Stimulated activated CD4-positive, alpha-beta T cell treated with anti-CD3 and anti-CD28 coated beads, Interleukin-1b, Interleukin-23, amount 100 ng/mL, for 1 hour (primary cell): ENCODE measurements at places on chromosomes 11 and 22.

GRCh38 chr11:94948070-94948617, 25.2 kb downstream of the CWC15 start:
- DNase-seq: no peak

DNA sequence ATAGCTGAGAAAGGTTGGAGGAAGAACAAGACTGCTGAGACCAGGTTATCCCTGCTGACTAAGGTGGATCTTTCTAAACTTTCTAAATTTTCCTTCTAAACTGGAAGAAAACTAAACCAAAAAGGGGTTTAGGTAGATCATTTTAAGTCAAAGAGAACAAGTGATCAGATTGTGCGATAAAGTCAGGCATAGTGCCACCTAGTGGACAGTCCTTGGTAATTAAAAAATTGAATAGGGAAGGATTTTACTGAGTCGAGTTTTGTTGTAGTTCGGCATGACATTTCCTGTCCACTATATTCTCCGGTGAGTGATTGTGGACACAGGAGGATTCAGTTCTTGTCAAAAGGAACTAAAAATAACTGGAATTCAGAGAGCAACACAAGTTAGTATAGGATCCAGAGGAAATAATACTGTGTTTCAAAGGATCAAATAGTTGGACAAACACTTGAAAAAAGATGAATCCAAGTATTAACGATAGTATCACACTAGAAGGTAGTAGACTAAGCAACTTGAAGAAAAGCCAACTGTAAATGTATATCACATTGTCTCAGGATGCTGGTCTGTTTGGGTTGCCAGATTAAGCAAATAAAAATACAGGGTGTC, 1236.4 kb downstream of the FAM181B start:
- DNase-seq: no peak

DNA sequence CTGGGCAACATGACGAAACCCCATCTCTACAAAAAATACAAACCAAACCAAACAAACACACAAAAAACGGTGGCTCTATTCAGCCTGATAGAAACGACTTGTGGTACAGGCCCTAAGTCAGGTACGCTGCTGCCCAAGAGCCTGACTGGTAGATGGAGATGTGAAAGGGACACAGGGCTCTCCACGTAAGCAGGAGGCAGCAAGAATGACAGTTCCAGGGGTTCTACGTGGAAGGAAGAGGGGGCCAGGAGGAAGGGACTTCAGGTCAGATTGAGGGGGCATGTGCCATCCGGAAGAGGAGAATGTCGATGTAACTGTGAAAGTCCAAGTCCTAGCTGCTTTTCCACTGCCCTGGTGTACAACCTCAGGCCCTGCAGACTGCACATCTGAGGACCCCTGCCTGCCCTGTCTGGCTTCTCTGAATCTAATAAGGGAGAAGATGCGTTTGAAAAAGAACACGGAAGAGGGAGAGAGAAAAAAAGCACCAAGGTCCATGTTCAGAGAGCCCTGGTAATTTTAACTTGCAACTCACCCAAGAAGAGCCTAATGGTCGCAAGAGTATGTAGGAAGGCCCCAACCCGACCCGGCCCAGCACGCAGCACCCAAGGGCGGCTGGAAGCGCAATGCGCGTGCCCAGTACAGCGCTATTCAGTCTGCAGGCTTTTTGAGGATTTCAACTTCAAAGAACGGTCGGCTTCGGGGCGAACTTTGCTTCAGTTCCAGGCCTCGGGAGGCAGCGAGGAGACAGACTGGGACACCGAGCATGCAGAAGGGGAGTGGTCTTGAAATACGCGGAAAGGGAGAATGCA, 909 bp upstream of the ZNRD2 start:
- no peak for DNase-seq

- no peak for DNase-seq
Measured at GRCh38 chr11:61949169-61950034, 749 bp upstream of the BEST1 start.

DNA sequence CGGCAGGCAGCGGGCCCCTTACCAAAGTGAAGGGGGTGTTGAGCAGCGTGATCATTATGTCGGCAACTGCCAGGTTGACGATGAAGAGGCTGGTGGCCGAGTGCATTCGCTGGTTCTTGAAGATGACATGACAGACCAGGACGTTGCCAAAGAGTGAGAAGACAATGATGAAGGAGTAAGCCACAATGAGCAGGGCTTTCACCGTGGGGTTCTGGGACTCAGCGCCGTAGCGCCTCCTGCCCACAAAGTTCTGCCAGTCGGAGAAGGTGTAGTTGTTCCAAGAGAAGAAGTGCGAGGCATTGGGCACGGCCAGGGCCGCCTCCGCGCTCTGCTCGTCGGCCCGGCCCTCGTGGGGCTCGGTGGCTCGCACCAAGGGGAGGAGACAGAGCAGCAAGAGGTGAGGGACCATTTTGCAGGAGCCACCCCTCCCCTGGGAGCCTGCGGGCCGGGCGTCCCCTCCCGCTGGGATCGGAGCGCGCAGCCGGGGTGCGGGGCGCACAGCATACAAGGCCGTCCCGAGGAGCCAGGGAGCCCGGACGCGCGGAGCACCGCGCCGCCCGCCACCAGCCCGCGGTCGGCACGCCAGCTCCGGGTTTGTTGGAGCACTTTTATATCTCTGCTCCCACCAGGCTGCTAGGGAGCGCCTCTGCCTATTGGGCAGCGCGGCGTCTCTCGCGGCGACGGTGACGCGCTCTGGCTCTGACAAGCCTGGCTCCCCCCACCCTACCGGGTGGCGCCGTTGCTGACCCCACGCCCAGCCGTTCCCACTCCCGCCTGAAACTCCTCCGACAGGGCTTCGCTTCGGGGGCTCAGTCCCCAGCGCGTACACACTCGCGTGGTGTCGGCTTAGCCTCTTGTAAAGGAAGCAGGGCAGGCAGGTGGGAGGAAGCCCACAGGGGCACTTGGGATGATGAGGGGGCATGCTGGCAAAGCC, at the start of gene GPR83:
TSS of gene GPR83 (minus strand) at position 581 of the 934 bp plus-strand sequence. CDS start at position 409, 172 bp downstream.
- DNase-seq: no peak

DNA sequence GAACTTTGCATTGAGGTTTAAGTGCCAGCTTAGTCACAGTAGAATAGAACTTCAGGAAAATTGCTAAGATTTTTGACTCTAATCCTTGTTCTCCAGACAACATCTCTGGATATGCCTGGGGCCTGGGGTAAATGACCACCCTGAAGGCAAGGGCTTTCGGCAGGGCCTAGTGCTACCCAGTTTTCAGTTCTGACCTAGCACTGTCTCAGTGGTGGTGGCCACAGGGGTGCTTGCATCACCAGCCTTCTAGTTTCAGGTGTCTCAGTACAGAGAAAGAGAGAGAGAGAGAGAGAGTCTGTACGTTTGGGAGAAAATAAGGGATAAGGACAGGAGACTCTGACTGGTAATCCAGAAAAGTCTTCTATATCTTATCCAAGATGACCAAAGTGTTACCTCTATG, 890.5 kb downstream of the JRKL start:
- DNase-seq: no peak

GRCh38 chr11:22510741-22511140, 114.9 kb downstream of the FANCF start:
- no peak for DNase-seq

DNA sequence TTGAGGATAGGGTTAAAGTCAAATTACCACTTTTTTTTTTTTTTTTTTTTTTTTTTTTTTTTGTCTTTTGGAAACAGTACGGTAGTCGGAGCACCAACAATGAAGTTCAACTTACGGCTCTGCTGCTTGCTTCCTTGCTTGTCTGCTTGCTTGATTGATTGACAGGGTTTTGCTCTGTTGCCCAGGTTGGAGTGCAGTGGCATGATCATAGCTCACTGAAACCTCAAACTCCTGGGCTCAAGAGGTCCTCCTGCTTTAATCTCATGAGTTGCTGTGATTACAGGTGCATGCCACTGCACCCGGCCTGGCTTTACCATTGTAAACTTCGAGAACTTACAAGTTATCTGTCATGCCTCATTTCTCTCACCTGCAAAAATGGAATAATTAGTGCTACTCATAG, 5.8 kb downstream of the SGSM3 start:
- DNase-seq: no peak

- no peak for DNase-seq
Measured at GRCh38 chr11:87201376-87201775, 163.6 kb downstream of the TMEM135 start.

- no peak for DNase-seq
Measured at GRCh38 chr22:31818481-31819392, 64.9 kb downstream of the DEPDC5 start.

GRCh38 chr11:96523656-96524055, 133.8 kb downstream of the JRKL start:
- DNase-seq: no peak

GRCh38 chr22:19133561-19133960, 2.5 kb downstream of the TSSK2 start:
- DNase-seq: no peak

- no peak for DNase-seq
Measured at GRCh38 chr11:61700720-61701119, 20.5 kb downstream of the DAGLA start.

GRCh38 chr11:8080069-8080670, 841 bp upstream of the TUB start:
- no peak for DNase-seq

- no peak for DNase-seq
Measured at GRCh38 chr11:116232364-116232828, 540.4 kb downstream of the BUD13 start.

- DNase-seq: no peak
Measured at GRCh38 chr11:65224930-65225278, 36.9 kb upstream of the POLA2 start.

- DNase-seq: no peak
Measured at GRCh38 chr11:12421386-12421785, 44.0 kb downstream of the PARVA start.

GRCh38 chr11:57648801-57649735, 644 bp downstream of the YPEL4 start:
- DNase-seq: no peak

DNA sequence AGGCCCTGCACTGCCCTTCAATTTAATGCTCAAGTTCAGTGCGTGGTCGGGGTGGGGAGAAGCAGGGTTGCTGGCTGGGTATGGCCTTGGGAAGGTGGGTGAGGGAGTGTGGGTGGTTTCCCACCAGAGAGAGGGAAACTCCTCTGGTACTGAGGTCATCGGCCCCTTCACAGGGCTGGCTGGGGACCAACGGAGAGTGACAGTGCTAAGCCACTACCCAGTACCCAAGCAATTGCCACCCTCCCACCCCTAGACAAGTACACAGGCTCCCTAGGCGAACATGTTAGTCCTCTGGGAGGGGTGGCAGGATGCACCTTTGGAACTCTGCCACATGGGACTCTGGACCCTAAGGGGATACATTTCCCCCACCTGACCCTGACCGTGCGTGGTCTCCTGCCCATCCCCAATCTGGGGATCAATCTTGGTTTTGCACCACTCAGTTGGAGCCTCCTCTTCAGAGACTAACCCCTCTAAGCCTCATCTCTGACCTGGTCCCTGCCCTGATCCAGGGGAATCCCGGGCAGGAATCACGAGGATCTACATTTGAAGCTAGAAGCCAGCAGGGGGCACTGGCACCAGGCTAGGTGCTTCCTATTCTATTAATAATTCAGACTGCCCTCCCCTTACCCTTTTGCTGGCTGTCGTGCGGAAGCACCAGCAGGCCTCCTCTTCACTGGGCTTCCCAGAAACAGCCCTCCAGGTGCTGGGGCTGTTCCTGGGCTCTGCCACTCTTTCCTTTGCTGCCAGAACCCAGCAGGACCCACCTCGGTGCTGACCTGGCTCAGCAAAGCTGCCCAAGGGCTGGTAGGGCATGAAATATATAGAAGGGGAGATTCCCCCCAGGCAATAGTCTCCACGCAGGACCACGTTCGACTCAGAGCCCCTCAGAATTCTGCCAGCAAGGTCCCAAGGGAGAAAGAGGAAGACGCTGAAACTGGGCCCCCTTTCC, 377.7 kb downstream of the TENM4 start:
- no peak for DNase-seq

- DNase-seq: no peak
Measured at GRCh38 chr22:35879351-35879750, 149.3 kb downstream of the RBFOX2 start.

DNA sequence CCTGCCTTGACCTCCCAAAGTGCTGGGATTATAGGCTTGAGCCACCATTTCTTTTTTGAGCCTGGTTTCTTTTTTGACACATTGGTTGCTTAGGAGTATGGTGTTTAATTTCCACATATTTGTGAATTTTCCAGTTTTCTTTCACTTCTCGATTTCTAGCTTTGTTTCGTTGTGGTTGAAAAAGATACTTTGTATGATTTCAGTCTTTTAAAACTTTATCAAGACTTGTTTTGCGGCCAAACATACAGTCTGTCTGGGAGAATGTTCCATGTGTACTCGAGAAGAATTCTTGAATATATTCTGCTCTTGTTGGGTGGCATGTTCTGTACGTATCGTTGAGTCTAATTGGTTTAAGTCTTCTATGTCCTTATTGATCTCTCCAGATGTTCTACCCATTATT, 20.8 kb downstream of the SHANK3 start:
- DNase-seq: no peak

DNA sequence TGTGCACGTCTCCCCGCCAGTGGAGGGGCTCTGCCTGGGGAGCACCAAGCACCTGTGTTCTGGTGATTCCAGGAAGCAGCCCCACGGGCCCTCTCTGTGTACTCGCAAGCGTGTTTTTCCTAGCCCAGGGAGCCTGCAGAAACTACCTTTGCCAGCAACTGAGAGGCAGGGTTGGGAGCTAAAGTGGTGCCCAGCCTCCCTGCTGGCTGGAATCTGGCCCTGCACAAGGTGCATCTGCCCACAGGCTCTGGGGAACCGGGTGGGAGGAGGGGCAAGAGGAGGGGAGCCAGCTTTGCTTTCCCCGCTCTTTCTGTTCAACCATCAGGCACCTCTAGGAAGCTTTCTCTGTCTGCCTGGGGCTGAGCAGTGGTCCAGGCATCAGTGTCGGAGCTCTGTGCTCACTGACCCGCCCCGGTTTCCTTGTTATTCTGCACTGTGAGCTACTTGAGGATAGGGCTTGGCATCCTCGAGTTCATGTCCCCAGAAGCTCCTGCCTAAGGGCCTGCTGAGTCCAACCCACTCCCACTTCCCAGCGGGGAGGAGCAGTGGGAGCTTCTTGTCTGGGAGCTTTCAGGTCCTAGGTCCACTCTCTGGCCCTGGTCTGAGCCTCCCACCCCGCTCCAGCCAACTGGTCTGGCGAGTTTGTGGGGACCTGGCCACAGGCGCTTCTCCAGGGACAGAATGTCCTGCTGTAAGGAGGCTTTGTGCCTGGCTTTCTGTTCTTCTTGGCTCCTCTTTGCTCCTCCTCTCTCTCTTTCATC, 14.9 kb downstream of the DAGLA start:
- DNase-seq: no peak

DNA sequence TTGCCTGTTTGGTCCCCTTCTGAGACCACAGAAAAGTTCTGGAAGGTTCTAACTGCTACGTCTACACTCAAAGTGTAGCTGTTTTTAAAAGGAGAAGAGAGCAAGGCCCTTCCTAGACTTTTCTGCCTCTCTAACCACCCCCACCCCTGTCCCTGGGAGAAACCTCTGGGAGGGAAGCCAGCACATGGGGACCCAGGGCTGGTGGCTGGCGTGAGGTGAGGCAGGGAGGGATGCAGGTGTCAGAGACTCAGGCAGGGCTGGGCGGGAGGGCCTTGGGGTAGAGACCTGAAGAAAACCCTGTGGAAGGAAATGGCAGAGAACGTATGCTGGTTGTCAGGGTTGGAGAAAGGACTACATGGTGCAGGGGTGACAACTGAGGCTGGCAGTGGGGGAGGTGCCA, 26.7 kb downstream of the ARRB1 start:
- DNase-seq: no peak

GRCh38 chr11:86693518-86693917, 21.1 kb upstream of the ME3 start:
- DNase-seq: no peak

GRCh38 chr11:129729216-129729615, 86.4 kb upstream of the TMEM45B start:
- DNase-seq: no peak
